H1 (cell line): ENCODE measurements at places on chromosomes 5 and 9.

- no peak for DNase-seq
These were observed 267.1 kb upstream of the SEMA6A start for GRCh38 chr5:116841734-116842133.

DNA sequence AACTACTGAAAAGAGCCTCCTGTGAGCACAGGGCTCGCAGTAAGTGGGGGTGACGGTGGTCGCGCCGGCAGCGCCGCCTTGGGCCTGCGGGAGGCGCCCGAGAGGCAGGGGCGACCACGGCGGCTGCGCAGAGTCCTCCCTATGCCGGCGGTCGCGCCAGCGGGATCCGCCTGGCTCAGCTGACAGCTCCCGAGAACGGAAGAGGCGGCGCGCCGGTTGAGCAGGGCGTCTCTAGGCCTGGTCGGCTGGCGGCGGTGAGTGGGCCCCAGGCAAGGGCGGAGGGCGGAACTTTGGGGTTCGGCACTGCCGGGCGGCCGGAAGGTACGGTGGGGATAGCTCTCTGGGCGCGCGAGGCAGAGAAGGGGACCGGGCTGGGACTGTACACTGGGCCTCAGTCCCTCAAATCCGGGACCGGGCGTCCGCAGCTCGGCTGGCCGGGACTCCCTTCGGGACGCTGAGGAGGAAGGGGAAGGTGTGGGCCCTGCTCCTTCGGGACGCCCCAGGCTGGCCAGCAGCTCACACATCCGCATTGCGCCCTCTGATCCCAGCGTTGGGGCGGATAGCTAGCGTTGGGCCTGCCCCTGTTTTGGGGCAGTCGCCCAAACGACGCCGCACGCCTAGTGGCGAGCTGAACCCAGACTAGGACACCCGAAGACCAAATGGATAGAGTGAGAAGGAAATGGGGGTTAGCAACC lies at the start of gene RNF14:
RNF14 (plus strand) TSS at position 192 of the 695 bp plus-strand sequence. CDS start 4,484 bp downstream, outside the sequence.
- DNase-seq = peak; percentile 97

- DNase-seq = no peak
These were observed 475.7 kb upstream of the TNC start for GRCh38 chr9:115593587-115594091.

- DNase-seq = peak; percentile 47
These were observed 23.1 kb downstream of the SLC25A25 start for GRCh38 chr9:128091144-128091543.

- DNase-seq = no peak
These were observed 1156.8 kb upstream of the SEMA6A start for GRCh38 chr5:117731446-117731845.

DNA sequence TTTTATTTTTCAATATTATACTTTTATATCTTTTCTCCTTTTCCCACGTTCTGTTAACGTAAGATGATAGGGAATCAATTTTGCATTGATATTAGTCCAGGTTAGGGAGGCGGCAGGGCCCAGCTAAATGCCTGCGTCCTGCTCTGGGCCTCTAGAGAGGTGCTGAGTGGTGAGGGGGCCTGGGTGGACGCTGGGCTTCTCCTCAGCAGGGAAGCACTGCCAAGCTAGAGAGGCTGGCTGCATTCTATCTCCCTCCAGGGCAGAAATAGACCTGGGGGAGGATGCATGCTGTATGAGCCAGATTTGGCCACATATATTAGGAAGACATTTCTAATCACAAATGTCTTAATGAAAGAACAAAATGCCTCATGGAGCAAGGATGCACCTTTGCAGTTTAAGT lies 43.6 kb upstream of the NKX2-5 start:
- DNase-seq = no peak

DNA sequence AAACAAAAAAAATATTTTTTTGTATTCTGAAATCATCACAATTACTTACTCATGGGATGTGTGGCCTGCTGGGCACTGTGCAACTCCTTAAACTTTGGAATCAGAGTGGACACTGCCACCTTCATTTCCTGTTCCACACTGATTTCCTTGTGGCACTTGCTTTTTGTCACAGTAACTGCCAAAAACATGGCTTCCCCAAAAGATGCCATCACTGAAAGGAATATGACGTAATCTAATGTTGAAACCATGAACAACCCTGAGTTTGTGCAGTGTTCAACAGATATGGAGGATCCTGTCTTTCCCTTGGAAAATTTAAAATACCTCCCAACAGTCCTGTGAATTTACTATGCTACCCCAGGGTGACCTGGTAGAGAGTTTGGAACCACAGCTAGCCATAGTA lies 12.6 kb upstream of the IL12B start:
- no peak for DNase-seq
